Stimulated activated CD8-positive, alpha-beta memory T cell treated with anti-CD3 and anti-CD28 coated beads, Interleukin-15, amount 100 ng/mL, for 4 hours (primary cell): ENCODE measurements at places on chromosomes 5 and 9.

DNA sequence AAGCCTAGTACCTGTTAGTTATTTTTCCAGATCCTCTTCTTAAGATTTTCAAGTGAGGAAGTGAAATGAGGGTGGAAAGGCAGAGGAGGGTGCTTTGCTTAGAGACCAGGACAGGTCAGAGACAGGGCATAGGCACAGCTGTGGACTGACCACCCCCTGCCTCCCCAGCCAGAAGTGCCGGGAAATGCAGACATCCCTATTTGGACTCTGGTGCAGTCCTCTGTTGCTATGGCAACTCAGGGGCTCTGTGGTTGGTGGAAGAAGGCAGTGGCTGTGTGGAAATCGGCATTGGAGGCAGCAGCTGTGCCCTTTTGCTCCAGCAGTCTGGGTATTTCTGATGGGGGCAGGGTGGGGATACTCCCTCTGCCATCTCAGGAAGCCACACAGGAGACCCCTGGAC lies 43.3 kb upstream of the NDFIP1 start:
- no peak for DNase-seq

DNA sequence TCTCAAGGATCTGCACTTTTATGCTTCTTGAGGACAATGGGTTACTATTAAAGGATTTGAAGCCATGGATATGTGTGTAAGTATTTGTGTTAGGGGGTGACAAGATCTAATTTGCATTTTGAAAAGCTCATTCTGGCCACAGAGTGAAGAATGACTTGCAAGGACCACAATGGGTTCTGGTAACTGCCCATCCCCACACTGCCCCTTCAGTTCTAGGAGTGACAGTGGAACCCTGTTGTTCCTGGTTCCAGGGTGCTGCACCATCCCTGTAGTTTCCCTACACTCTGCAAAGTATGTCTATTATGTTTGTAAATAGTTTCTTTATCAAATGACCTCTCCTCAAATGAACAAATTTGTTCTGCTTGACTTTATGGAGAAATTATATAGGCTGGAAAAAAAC lies 9.7 kb upstream of the SPRY4 start:
- DNase-seq: no peak

GRCh38 chr5:81105261-81105877 lies 127.8 kb upstream of the CKMT2 start:
- DNase-seq: no peak

- no peak for DNase-seq
Measured at GRCh38 chr9:129353697-129354336, 175.8 kb upstream of the IER5L start.

- DNase-seq: no peak
Measured at GRCh38 chr5:135193213-135194125, 159.4 kb upstream of the PITX1 start.

DNA sequence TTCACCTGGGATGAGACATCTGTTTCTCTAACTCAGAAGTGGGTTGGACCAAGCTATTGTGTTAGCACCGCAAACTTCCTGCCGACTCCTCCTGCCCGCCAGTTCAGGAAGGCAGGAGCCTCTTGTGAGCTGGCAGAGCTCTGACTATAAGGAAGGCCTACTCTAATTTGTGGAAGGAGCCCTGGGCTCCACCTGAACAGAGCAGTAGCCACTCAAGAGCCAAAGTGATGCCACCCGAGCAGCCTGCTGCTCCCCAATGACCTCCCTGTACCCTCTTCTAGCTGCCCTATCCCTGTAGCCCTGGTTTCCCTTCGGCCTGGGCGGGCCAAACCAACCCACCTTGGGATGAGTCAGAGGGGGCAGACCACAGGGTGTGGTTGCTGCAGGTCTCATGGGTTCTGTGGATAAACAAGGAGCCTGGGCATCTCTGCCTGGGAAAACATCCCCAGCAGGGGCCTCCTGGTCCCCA lies 81.6 kb downstream of the PSD2 start:
- DNase-seq: no peak

DNA sequence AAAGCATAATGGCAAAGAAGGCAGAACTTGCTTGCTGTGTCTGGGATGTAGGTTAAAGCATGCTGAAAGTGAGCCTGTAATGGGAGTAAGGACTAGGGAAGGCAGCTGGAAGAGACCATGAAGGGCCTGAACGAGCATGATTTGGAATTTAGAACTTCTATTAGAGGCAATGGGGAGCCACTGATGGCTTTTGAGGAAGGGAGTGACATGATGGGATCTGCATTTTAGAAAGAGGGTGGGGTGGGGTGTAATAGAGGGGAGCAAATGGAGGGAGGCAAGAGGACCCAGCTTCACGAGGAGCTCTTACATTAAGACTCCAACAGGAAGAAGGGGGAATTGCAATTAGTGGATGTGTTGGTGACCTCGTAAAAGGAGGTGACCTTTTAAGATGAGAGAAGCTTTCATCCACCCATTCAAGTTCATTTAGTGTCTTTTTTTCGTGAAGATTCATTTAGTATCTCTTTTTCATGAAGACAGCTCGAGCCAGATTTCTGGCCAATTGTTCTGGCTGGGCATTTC lies 13.6 kb upstream of the GABRP start:
- DNase-seq: no peak

- no peak for DNase-seq
Measured at GRCh38 chr9:131087354-131087893, 8.9 kb upstream of the AIF1L start.

DNA sequence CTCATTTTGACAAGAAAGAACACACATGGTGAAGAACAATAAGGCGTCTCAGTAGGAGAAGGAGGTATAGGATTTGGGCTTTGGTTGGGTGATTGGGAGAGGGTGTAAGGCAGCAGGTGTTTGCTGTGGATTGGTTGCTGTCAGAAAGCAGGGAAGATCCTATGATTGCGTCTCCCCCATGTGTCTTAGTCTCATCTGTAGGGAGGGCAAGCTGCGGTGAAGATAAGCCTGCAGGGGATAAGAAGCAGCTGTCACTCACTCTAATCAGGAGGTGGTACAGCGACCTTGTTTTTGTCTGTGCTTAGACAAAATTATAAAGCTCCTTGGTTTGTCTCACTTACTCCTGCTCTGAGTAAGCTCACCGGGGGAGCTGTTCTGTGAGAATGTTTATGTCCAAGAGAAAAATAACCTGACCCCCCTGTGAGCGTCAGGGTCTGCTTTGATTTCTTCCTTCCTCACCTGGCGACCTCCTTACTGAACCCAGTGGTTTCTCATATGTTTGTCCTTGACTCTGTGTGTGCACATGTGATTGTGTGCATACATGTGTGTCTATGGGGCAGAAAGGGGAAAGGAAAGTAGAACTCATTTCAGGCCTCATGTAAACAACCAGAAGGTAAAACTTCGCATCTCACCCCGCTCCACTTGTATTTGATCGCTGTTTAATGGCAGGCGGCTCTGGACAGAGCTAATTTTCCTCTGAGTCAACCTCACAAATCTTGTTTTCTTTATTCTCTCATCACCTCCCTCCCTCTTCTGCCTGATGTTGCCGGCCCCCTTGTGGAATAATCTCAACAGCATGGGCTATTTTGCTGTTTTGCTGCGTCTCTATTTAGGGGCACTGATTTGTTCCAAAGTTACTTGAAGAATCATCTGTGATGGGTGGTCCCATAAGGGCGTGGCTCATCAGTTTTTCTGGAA lies 105.6 kb downstream of the TENT4A start:
- DNase-seq: no peak

DNA sequence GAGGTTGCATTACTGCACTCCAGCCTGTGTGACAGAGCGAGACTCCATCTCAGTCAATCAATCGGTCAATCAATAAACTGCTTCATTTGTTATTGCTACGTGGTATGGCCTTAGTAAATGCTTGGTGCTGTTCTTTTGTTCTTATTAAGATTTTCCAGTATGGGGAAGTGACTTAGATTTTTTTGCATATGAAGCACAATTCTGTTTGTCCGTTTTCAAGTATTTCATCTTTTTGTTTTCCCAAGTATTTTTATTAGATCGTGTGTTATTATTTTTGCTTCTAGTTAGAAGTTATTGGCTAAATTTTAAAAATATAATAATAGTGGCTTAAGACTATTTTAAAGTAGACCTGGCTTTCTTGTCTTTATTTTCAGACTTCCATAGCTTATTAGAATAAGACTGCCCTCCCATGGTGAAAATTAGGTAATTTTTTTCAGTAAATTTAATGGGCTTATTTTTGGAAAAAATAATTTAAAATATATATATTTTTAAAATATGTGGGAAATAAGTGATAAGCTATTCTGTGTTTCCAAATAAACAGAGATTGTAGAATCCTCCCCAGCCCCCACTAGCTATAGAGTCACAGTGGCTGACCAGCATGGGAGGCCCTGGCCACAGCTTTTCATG lies 14.7 kb upstream of the OMD start:
- DNase-seq: no peak

DNA sequence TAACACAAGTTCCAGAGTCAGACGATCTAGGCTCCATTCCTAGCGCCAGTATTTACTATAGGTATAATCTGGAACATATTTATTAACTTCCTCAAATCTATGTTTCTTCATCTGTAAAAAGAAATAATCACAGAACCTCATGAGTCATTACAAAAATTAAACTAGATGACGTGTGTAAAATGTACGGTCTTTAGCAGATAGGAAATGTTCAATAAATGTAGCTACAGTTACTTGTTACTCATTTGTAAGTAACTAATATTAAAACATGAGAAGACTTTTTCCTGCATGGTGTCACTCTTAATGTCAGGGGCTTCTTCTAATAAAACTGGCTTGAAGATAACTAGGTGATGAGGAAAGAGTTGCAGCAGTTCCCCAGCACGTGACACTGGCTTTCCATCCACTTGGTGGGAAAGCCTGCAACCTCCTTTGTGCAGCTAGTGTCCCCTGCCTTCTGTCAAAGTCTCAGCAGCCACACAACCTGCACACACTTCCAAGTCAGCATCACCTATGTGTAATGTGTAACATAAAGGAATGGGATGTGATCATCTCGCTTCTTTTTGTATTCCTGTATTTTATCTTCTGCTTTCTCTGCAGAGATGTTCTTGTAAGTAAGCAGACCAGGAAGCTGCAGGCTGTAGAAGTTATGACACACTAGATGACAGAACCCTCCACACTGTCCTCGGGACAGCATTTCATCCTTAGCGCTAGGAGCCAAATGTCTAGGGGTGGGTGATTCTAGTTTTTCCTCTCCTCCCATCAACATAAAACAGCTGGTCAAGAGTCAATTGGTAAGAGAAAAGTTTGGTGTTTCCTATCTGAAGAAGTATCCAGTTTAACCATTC lies 1.8 kb upstream of the JAKMIP2 start:
- DNase-seq: no peak

- no peak for DNase-seq
Measured at GRCh38 chr5:15124871-15125568, 253.4 kb upstream of the ANKH start.

DNA sequence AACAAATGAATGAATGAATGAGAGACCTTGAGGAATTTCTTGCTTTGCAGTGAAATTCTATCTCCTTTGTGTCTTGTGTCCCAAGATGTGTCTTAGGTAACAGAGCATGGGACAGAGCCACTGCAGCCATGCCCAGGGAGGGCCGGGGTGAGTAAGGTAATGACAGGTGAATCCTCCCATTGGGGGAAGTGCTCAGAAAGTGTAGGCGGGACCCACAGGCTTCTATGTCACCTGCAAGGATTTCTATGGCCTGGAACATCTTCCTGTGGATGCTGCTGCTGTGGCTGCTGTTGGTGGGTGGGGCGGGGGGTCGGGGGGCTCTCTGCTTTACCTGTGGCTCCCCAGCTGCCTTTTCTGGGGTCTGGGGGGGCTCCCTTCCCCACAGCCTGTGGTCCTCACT lies 133.6 kb upstream of the IER5L start:
- no peak for DNase-seq

- no peak for DNase-seq
Measured at GRCh38 chr5:9358961-9359685, 186.8 kb downstream of the SEMA5A start.

GRCh38 chr9:76732341-76732958 lies 31.8 kb upstream of the PCA3 start:
- no peak for DNase-seq

- DNase-seq: no peak
Measured at GRCh38 chr5:151718646-151719045, 31.9 kb upstream of the SPARC start.
